ENCODE measurements at places on chromosomes 11 and 22. TPM values are rescaled to one million over a fixed set of nuclear protein-coding genes. Genes with fewer than 3 reads are reported as not detected.
A peak's percentile ranks its signal among the peaks of the same experiment; 100 is the strongest.

GRCh38 chr22:30204015-30204741 lies 42.4 kb downstream of the LIF start:
- DNase-seq = no peak

DNA sequence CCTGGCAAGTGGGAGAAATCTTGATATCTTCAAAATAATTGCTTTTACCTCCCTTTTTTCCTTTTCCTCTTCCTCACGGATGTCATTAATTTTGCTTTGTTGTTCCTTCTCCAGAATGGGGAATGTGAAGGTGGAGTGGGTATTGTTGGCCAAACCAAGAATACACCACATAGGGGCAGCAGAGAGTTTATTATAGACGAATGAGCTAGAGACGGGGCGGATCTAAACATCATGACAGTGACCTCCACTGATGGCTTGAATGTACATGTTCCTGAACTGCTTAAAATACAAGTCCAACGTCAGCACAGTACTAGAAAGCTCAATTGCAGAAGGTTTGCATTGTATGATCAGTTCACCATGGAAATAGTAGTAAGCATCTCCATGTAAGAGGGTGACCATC lies 122.3 kb upstream of the SNX19 start:
- no peak for DNase-seq

GRCh38 chr11:78548911-78549590 lies 25.6 kb downstream of the NARS2 start:
- no peak for DNase-seq

DNA sequence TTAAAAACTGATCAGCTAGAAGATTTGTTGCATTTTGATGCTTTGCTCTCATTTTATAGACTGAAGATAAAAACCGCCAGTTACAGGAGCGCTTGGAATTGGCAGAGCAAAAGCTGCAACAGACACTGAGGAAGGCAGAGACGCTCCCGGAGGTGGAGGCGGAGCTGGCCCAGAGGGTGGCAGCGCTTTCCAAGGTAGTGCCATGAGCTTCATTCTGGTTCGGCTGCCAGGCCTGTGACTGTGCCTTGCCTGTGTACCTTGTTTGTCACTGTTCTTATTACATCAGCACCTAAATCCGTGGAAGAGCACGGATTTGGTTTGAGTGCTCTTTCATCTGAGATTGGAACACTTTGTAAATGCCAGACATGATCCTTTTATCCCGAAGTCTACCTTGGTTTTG lies 61.4 kb downstream of the PPFIA1 start:
- DNase-seq = no peak

GRCh38 chr11:109023036-109023435 lies 358.2 kb downstream of the DDX10 start:
- DNase-seq = no peak

The LMO2 gene
- total RNA-seq = 3.4 TPM

GRCh38 chr11:118903204-118904015 lies 19.7 kb downstream of the CXCR5 start:
- no peak for DNase-seq

DNA sequence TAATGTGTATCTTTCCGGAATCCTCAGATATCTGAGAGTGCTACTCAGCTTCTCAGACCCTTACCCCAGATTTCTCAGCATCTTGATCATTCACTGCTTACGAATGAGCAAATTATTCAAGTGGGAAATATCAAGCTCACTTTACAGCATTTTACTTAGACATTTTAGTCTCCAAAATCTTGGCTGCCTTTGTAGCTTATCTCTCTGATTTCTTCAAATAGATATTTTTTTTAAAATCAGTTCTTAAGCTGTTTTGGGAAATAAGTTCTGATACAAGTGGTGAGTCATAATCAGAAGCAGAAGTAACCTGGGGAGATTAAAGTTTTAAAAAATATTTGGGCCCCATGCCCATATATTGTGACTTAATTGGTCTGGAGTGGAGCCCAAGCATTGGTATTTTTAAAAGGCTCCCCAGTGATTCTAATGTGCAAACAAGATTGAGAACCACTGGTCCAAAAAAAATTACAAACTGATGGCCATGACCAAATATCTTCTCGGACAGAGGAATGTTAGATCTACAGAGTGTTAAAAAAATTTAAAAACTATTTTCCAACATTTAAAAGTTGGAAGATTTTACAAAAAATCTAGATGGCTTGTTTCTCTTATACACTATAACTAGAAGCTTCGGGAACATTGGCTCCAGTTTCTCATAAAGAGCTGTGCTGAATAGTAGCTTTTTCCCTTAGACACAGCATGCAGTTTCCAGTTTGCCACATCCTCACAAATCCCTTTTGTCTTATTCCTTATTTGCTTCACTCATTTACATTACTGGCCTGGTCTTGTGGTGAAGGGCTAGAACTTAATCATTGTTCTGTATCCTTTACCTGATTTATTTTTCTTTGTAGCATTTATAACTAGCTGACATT lies 87.8 kb upstream of the BMAL1 start:
- no peak for DNase-seq

The KCTD14 gene
- 15.7 TPM for total RNA-seq

The MMP1 gene
- total RNA-seq = 0.11 TPM

- DNase-seq = peak; percentile 70
Measured at GRCh38 chr22:34055525-34056200, 135.4 kb upstream of the LARGE1 start.

GRCh38 chr22:44542561-44543222 lies 44.7 kb upstream of the RTL6 start:
- DNase-seq = no peak

The APOA5 gene
- 0.20 TPM for total RNA-seq

DNA sequence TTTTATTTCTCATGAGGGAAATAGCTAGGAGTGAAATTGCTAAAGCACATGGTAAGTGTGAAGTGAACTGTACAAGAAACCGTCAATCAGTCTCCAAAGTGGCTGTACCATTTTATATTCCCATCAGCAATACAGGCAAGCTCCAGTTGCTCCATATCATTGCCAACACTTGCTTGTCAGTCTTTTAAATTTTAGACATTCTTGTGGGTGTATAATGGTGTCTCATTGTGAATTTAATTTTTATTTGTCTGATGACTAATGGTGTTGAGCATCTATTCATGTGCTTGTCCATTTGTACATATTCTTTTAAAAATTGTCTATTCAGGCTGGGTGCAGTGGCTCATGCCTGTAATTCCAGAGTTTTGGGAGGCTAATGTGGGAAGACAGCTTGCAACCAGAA lies 34.1 kb upstream of the SMCO4 start:
- DNase-seq = no peak

DNA sequence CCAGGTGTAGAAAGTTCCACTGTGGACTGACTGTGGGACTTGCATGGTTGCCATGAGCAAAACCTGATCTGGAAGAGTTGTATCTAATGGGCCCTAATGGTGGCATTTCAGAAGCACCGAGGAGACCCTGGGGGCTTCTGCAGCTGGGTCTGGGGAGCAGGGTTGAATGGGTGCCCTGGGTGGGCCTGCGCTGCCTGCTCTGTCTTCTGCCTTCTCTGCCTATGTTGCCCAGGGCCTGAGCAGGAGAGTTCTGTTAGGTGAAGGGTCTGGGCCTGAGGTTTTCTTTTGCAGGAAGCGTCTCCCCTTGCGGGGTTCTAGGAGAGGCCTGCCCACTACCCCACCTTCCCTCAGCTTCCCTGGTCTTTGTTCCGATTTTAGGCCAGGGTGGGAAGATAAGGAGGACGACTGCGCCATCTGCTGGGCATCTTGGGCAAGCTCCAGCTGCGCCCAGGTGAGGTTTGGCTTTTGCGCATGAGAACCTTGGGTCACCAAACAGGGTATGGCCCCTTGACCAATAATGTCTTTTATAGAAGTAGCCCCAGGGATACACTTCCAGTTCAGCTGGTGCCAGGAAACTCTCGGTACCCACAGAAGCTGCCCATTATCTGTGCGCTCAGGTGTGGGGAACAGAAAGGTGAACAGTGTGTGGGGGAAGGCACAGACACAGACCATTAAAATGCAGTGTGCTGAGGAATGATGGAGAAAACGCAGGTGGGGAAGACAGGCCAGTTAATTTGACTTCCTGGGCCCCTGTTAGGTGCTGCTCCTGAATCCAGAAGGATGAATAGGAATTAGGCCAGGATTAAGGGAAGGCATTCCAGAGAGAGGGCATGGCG lies 23.2 kb downstream of the COMMD9 start:
- peak; percentile 80 for DNase-seq

GRCh38 chr11:2584434-2584811 lies 115.4 kb downstream of the KCNQ1OT1 start:
- no peak for DNase-seq

The OR51B4 gene
- total RNA-seq = not detected

The DBX1 gene
- total RNA-seq = 0.14 TPM

The TSGA10IP gene
- total RNA-seq = 4.1 TPM

GRCh38 chr11:726278-727220 lies 20.5 kb downstream of the EPS8L2 start:
- DNase-seq = peak; percentile 65

The NEAT1 gene
- 31.7 TPM for total RNA-seq

DNA sequence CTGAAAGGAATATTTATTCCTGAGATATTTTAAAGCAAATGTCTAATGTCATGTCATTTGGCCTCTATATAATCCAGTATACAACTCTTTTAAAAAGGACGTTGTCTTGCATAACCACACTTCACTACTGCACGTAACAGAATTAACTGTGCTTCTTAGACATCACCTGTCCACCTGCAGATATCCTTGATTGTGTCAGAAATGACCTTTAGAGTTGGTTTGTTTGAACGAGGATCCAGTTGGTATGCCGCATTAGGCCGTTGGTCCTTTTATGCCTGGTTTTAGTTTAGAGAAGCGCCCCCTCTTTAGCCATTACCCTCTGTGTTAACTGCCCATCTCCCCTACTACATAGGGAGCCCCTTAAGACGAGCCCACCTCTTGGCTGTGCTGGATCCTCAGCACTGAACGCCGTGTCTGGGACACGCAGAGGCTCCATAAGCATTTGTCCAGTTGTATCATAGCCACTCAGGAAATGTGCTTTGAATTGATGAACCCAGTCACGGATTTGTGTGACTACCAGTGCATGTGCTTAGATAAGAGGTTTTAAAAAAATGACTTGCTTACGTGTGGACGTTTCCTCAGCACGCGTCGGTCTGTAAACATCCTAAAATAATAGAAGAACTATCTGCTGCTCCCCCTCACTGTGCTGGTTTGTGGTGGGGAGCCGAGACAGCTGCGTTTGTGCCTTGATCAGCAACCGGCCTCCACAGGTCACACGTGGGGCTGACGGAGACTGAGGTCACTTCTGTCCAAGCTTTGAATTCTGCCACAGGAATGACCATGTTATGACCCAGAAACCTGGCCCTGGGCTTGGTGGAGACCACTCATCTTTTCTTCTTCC lies 4.0 kb downstream of the MICAL2 start:
- no peak for DNase-seq

The A4GALT gene
- 16.8 TPM for total RNA-seq

GRCh38 chr11:122743949-122744348 lies 88.4 kb downstream of the UBASH3B start:
- no peak for DNase-seq

- no peak for DNase-seq
Measured at GRCh38 chr11:10674440-10674855, 19.1 kb downstream of the IRAG1 start.

- DNase-seq = no peak
Measured at GRCh38 chr11:19428206-19429002, 187.7 kb upstream of the E2F8 start.

The GGTLC2 gene
- total RNA-seq = not detected

The PGA4 gene
- total RNA-seq = not detected

The CD3D gene
- total RNA-seq = 0.89 TPM

The CNGA4 gene
- 0.50 TPM for total RNA-seq

DNA sequence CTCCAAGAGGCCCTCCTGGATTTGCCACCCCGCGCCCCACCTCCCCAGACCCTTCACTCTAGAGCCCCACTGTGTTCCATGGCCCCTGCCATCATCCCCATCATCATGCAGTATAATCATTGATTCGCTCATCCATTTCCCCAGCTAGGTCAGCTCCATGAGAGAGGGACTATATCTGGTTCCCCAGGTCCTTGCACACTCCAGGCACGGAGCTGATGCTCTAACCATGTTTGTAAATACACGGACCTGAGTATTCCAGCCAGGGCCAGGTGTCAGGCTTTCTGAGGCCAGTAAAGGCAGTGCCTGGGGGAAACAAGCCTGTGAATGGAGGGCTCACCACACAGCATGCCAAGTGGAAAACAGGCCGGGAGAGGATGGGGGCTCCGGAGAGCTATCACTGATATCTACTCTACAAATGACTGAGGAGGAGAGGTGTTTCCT lies 27.1 kb upstream of the OAF start:
- no peak for DNase-seq

DNA sequence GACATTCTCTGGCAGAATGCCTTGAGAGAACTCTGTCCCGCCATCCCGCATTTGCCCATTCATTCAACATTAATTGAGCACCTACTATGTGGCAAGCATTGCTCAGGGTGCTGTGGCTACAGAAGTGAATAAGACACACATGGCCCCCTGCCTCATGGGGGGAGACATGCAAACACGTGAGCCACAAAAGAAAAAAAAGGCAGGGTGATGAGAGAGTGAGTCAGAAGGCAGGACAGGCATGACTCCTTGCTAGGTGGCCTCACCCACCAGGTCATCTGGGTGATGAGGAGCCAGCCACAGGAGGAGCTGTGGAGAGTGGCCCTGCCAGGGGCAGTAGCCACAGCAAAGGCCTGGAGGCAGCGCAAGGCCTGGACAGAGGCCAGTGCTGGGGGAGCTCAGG lies 4.9 kb downstream of the CHRM4 start:
- no peak for DNase-seq

DNA sequence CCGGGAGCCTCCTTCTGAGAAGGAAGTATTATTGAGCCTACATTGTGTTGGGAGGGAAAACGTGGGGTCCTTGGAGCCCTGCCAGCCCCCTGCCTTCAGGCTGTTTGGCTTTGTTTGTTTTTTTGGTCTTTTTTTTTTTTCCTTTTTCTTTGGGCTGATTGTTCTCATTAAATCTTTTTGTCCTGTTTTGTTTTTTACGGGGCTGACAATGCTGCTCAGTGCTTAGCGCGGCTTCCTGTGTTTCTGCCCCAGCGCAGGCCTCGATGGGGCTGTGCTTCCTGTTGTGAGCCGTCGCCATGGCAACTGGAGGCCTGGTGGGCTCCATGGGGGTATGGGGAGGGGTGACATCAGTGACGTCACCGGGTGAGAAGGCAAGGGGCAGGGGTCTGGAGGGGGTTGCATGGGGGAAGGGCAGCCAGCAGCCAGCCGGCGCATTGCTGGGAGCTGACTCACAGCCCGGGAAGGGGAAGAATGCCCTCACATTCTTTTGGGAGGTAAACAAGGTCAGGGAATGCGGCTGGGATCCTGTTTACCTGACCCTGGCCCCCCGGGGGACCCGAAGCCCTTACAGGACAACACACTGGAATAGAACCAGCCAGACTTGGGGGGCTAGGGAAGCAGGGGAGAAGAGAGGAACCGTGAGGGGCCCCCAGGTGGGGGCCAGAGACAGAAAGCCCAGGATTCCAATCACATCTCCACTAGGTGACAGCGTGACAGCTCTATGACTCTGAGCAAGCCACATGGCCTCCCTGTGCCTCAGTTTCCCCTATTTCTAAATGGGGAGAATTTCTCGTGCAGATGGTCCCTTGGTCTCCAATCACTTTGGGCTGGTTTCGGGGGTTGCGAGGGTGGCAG lies 22.2 kb upstream of the CBX7 start:
- DNase-seq = peak; percentile 99

Measured in WTC11 (cell line).